ENCODE measurements at places on chromosomes 3 and 15. TPM values are rescaled to one million over a fixed set of nuclear protein-coding genes. Genes with fewer than 3 reads are reported as not detected.
A peak's percentile ranks its signal among the peaks of the same experiment; 100 is the strongest.

DNA sequence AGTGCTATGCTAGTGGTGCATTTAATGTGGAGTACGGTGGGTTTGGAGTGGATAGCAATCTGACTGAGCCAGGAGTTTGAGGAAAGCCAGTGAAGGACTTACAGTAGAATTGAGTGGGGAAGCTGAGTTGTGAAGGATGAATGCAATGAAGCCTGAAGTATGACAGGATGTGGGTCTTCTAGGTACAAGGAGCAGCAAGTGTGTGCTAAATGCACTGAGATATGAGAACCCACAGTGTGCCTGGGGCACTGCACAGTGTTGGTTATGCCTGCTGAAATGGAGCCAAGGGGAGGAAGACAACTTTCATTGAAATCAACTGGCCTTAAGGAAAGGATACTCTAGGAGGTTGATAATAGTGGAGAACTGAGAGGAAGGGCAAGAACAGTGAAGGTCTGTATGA lies 105.5 kb upstream of the MRPL3 start:
- DNase-seq, result peak; percentile 21

DNA sequence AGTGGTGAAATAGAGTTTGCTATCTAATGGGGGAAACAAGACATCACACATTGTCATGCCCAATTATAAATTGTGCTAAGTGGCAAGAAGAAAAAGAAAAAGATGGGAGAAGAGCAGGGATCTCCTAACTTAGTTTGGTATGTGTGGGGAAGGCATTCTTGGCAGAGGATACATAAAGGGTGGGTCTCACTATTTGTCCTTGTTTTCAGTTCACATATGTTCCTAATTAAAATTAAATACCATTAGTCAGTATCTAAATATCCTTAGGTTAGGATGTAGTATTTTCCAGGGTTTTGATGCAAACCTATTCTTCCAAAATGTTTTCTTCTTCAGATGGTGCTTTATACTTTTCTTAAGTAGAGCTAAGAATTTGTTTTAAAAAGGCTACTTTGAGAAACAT lies 173.7 kb downstream of the B3GALNT1 start:
- no peak for DNase-seq

GRCh38 chr3:52237006-52237656 lies 1.8 kb downstream of the TWF2 start:
- no peak for DNase-seq

DNA sequence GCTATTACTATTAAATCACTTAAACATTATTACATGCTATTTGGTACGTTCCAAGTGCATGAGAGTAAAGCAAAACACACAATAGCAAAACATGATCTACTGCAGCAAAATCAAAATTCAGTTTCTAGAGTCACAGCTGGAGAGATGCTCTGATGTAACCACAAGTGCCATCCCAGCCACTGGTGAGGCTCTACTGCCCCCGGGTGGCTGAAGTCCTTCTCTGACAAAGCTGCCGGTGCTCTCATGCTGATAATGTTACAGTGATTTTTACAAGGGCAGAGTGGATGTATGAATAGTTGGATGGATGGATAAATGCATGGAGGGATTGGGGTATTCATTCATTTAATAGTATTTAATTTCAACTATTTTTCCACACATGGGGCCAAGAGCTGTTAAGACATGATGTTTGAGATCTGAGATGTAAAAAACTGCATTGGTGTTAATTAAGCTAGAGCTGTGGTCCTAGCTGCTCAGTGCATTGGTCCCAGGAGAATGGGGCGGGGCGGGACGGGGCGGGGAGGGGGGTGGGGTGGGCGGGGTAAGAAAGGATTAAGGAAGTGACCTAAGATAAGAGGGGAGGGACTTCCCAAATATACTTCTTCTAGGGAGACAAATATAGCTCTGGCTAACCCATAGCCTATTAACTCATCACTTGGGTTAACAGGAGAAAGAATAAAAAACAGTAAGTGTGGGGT lies 5.3 kb upstream of the SPESP1 start:
- peak; percentile 46 for DNase-seq

GRCh38 chr3:9898467-9899241 lies 4.0 kb upstream of the IL17RE start:
- DNase-seq, result no peak

GRCh38 chr3:62370858-62371719 lies 2.3 kb downstream of the FEZF2 start:
- no peak for DNase-seq

- DNase-seq, result peak; percentile 61
Measured at GRCh38 chr3:96813820-96814650, at the start of gene EPHA6. TSS of gene EPHA6 (plus strand) at chr3:96814594.

DNA sequence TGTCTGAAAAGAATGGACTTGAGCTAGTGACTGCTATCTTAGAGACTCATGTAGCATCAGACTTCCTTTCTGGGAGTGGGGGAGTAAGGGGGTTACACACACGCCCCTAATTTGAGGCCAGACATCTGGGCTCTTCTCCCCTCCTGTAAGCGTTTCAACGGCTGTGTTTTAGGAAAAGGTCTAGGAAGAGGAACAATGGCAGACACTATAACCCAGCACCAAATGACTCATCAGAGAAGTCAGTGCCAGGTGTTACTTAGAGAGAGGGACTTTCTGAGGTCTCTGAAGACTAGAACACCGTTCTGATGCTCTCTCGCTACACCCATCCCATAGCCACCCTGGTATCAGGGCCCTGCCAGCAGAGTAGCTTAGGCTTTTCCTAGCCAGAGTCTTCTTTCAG lies 65.5 kb downstream of the SSUH2 start:
- peak; percentile 34 for DNase-seq

- DNase-seq, result no peak
Measured at GRCh38 chr3:43072361-43072760, 33.5 kb downstream of the POMGNT2 start.

GRCh38 chr15:65286069-65286703 lies 497 bp downstream of the PARP16 start:
- DNase-seq, result peak; percentile 31

The EPHB3 gene
- total RNA-seq, result 1.00 TPM

GRCh38 chr3:138781012-138781470 lies 53.7 kb downstream of the PIK3CB start:
- DNase-seq, result no peak

- no peak for DNase-seq
Measured at GRCh38 chr15:92226020-92226612, 167.6 kb upstream of the ST8SIA2 start.

The TGM5 gene
- total RNA-seq, result 0.20 TPM

The ADGRG7 gene
- not detected for total RNA-seq

The SLC26A6 gene
- 23.6 TPM for total RNA-seq

GRCh38 chr3:21551019-21551418 lies 200.0 kb downstream of the ZNF385D start:
- DNase-seq, result peak; percentile 63

The TCF12 gene
- 96.2 TPM for total RNA-seq

The SERPINI2 gene
- total RNA-seq, result not detected

GRCh38 chr15:70341566-70341965 lies 243.8 kb upstream of the TLE3 start:
- no peak for DNase-seq

DNA sequence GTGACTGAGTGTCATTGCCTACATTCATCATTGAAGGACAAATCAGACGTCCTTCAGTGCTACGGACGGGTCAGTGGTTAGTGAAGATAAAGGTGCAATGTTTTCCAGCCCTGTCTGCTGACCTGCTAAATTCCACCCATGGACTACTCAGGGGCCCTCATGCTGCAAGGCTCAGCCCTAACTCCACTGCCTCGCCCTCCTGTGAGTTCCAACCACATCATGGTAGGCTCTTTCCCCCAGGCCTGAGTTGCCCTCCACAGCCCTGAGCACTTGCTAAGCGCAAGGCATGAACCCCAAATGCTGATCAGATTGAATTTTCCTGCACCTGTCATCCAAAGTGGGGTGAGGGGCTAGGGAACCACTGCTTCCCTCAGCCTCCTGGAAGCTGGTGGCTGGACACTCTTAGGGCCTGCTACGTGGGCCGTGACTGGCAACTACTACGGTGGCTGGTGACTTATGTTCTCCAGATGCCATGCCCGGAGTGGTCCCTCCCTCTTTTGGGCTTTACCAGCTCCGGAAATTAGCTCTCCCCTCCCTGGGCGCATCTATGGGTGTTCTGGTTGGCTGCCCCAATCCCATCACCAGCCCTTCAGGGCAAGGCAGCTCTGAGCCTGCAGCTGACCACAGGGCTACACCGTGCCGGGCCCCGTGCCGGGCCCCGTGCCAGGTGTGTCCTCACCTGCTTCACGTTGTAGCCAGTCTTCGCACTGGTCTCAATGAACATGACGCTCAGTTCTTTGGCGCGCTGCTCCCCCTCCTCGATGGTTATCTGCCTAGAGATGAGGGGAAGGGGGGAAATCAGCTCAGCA lies 32.1 kb downstream of the SRPRB start:
- no peak for DNase-seq

The ZNF80 gene
- not detected for total RNA-seq

The AHSG gene
- 0.32 TPM for total RNA-seq

DNA sequence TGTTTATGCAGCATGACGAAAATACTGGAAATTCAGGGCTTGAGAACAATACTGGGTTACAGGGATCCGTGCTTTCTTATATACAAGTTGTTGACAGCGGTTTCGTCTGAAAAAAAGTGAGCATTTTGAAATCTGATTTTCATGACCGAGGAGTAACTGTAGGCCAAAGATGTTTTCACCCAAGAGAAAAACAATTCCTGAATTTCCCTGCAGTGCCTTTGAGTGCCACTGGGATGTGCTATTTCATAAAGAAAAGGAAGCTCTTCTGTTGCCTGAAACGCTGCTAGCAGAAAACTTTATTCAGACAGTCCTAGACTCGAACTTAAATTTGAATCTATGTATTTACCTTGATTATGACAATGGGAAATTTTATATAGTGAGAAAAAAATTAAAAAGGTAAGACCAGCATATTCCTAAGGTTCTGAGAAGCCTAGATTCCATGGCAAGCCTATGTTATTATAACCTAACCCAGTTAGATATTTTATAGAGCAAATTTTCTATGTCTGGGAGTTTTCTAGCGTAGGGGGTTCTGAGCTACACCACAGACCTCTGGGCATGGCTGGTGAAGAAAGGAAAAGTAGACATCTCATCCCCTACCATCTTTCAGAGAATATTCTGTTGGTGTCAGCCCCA lies 30.2 kb downstream of the KCNAB1 start:
- DNase-seq, result peak; percentile 69

- no peak for DNase-seq
Measured at GRCh38 chr15:70611286-70611685, 152.1 kb downstream of the UACA start.

DNA sequence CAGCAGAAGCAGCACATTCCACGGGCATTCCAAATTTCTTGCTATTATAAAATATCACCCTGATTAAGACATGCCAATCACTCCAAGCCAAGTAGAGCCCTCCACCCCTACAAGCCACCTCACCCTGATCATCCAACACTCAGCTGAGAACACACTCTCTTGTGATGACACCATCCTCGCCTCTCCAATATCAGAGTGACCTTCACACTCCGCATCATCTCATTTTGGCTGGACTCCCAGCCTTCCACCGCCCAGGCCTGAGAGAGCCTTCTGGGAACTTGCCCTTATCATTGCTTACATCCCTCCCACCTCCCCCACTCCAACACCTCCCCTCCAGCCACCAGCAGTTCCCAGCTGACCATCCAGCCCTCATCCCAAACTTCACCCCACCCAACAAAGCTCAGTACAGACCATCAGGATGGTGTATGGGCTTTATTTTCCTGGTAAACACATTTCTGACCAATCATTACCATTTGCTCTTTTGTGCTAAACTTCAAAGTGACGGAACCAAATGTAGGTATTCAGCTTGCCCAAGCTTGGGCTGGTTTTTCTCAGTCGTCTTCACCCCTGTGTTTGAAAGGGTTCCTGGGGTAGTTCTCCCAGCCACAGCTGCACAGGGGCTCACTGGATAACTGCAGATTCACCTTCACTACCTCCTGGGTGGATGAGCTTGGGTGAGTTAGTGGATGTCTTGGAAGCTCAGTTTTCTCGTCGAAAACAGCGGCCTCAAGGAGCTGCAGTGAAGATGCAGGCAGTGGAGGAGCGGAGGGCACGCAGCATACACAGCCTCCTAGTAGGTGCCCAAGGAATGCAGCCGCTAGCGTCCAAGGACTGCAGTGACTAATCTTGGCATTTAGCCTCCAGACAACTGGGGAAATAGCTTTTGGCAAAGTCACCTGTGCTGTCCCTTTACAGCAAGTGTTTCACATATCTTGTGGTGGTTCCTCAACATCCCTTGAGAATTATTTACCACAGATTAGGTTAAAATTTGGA lies 115.1 kb downstream of the LIPC start:
- peak; percentile 94 for DNase-seq

GRCh38 chr3:129794311-129795185 lies 99.0 kb downstream of the TMCC1 start:
- peak; percentile 82 for DNase-seq

The VIPR1 gene
- not detected for total RNA-seq

DNA sequence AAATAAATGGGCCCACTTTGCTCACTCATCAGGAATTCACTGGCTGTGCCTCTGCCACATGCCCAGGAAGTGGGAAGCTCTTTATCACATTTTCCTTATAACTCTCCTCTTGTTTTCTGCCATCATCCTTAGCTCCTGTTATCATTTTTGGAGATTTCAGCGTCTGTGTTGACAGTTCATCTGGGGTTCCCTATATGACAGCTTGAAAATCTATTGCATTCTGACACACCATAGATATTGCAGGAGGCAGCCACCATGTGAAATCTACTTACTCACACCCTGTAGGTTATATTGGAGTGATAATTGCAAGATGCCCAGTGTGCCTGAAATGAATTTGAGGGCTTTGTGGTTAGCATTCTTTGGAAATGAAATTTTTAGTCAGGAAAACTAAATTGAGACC lies 132.9 kb downstream of the RYR3 start:
- DNase-seq, result no peak

DNA sequence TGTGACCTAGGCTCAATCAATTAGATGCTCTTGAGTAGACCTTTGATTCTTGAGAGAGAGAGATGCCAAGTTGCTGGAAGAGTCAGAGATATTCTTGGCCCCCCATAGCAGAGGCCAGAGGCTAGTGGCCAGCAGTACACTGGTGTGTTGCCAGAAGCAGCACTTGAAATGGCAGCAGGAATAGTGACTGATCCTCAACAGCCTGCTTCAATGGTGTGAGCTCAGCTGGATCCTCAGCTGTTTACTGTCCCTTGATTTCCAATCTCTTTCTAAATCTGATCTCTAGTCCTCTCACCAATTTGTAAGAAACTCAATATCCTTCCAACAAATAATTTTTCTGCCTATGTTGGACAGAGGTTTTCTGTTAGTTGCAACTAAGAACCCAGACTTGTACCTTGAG lies 170.3 kb upstream of the CCDC54 start:
- DNase-seq, result no peak

The WNT7A gene
- 0.47 TPM for total RNA-seq

GRCh38 chr3:171982828-171983227 lies 56.5 kb upstream of the FNDC3B start:
- peak; percentile 47 for DNase-seq

DNA sequence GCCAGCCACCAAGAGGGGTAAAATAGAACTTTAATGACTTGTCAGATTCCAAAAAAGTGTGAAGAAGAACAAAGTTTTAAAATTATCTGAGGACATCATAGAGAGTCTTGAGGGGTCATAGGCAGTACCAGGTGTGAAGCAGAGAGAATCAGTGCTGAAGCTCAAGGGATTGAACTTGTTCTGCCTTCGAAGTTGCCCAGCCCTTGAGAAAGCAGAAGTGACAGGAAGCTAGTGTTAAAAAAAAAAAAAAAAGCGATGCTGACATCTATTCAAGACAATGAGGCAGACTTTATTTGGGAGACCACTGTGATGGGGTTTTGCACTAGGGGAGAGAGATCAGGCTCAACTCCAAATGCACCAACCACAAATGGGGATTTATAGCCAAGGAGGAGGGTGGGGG lies 21.8 kb downstream of the FBXO22 start:
- no peak for DNase-seq

The LINGO1 gene
- total RNA-seq, result 0.10 TPM

- DNase-seq, result no peak
Measured at GRCh38 chr3:175411946-175412345, 552.8 kb downstream of the NAALADL2 start.
